DMS53 (cell line): ENCODE measurements at places on chromosomes 2 and 18.
A peak's percentile ranks its signal among the peaks of the same experiment; 100 is the strongest.

DNA sequence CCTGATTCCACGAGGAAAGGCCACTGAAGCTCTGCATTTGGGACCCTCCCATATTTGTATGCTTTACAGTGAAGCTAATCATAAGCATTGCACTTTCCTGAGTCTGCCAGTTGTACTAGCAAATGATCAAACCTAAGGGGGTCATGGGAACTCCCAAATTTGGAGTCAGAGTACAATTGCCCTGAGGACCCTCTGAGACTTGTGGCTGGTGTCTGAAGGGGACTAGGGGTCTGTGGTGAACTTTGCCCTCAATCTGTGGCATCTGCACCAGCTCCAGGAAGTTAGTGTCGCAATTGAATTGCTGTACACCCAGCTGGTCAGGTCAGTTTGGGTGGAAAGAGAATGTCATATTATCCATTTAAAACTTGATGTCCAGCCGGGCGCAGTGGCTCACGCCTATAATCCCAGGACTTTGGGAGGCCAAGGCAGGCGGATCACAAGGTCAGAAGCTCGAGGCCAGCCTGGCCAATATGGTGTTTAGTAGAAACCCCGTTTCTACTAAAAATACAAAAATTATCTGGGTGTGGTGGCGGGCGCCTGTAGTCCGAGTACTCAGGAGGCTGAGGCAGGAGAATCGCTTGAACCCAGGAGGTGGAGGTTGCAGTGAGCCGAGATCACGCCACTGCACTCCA is 18.1 kb downstream of the SOWAHC start:
- DNase-seq = no peak

DNA sequence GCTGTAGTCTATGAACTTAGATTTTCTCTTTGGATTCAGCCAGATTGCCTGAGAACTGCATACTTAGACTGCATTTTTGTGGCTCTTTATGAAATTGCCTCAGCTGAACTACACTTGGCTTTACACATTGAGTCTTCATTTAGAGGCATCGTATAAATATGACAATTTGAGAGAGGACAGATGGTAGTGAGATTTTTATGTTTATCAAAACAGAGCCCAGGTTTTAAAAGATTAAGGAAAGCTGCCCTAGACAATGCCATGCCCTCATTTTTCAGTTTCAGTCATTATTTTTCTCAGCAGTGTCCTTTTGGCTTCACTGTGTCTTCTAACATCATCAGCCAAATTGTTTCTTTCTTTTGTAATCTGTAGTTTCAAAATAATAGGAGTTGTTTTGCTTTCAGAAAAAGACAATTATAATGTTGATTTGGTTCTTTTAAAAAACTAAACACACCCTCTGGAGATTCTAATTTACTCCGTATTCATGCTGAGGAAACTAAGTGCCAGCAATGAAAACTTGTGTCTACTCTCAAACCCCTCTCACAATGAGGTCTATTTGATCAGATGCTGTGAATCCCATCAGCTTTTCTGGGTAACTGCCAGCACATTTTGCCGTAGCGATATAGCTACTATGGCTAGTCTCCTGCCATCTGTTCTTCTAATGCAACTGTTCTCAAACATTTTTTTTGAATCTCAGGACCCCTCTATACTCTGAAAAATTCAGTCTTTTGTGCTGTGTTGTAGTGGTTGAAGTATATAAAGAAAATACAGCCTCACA is 46.2 kb downstream of the TWSG1 start:
- DNase-seq = peak; percentile 65

- peak; percentile 99 for DNase-seq
Measured at GRCh38 chr2:105449076-105449475, 50.2 kb upstream of the FHL2 start.

- DNase-seq = peak; percentile 29
Measured at GRCh38 chr18:67514901-67515540, 1.5 kb downstream of the DSEL start.

- DNase-seq = no peak
Measured at GRCh38 chr18:58896734-58897508, 32.2 kb downstream of the ZNF532 start.

DNA sequence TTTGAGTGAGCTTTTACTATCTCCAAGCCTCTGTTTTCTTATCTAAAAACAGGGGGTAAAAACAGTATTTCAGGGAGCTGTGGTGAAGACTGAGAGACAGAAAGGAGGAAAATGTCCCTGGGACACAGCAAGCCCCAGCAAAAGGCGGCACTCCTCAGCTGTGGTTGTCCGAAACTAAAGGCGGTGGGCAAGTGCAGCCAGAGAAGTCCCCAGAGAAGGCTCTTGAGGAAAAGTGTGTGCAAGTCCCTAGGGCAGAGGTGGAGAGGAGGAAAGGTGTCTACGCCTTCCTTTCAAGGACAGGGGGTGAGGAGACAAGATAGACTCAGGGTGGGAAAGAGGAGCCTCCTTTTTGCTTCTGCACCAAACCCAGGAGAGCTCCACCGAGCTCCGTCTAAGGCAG is 45.5 kb downstream of the CYP27C1 start:
- no peak for DNase-seq

GRCh38 chr2:186910996-186911395 is 62.0 kb upstream of the ZSWIM2 start:
- DNase-seq = no peak

DNA sequence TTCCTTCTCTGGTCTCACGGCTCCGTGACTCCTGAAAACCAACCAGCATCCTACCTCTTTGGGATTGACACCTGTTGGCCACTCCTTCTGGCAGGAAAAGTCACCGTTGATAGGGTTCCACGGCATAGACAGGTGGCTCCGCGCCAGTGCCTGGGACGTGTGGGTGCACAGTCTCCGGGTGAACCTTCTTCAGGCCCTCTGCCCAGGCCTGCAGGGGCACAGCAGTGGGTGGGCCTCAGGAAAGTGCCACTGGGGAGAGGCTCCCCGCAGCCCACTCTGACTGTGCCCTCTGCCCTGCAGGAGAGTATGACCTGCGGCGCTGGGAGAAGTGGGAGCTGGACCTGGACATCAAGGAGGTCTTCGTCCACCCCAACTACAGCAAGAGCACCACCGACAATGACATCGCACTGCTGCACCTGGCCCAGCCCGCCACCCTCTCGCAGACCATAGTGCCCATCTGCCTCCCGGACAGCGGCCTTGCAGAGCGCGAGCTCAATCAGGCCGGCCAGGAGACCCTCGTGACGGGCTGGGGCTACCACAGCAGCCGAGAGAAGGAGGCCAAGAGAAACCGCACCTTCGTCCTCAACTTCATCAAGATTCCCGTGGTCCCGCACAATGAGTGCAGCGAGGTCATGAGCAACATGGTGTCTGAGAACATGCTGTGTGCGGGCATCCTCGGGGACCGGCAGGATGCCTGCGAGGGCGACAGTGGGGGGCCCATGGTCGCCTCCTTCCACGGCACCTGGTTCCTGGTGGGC is 10.0 kb downstream of the PROC start:
- DNase-seq = no peak
